ENCODE measurements at places on chromosomes 11 and 22.

- DNase-seq: peak; percentile 11
Measured at GRCh38 chr11:121829159-121829643, 286.8 kb downstream of the BLID start.

GRCh38 chr11:71263386-71263785, 11.0 kb upstream of the SHANK2 start:
- DNase-seq: no peak

DNA sequence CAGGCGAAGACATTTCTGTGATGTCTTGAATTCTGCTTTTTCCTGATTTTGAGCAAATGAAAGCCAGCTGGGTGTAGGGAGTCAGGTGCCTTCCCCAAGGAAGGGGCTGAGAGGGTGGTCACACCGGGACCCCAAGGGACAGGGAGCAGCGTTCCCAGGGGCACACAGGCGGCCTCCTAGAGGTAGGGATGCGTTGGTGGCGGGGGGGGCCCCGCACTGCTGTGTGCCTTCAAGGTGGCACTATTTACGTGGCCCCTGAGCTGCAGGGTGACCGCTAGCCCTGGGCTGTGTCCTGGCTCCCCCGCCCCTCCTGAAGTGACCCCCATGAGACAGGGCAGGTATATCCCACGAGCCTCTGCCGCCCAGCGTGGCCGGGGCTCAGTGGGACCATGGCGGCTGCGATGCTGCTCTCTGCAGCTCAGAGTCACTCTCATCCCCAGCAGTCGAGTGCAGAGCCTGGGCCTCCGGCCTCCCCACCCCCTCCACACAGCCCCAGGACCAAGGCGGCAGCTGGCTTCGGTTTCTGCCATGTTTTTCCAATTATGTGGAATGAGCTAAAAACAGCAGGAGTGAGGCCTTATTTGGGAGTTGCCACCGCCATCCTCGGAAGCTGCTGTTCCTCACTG, 60.9 kb downstream of the LRP5 start:
- no peak for DNase-seq

DNA sequence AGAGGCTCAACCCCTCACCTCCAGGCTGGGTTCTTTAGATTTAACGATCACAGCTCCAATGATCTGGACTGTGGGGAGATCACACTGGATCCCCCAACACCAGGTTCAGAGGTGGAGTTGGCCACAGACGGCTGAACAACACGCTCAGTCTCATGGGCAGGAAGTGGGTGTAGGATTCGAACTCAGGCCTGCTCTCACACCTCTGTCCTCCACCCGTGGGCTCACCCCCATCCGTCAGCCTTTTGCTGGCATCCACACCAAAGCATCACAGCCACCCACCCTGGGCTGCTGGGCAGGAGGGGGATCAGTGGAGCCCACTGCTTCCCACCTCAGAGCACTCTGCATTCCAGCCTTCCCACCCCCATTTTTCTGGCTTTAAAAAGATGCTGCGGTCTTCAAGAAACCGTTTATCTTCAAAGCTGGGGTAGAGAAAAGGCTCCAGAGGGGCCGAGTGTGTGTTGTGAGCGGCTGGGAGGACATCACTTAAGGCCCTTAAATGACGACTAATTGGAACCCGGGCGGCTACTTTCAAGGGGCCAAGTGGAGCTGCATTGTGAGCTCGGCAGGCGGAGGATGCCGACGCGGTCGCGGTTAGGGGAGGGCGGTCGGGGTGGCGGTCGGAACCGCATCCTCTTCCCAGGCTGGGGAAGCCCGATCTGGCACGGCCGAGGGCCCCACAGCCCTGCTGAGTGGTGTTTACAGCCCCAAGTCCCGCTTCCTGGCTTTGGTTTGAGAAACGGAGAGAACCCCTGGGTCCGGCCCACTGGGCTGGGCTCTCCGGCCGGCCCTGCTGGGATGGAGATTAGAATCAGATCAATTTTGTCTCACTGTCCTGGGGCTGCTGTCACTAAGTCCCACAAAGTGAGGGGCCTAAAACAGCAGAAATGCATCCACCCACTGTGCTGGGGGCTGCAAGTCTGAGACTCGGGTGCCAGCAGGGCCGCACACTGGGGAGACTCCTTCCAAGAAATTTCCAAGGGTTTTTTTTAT, 15.9 kb upstream of the FGF3 start:
- DNase-seq: peak; percentile 69

DNA sequence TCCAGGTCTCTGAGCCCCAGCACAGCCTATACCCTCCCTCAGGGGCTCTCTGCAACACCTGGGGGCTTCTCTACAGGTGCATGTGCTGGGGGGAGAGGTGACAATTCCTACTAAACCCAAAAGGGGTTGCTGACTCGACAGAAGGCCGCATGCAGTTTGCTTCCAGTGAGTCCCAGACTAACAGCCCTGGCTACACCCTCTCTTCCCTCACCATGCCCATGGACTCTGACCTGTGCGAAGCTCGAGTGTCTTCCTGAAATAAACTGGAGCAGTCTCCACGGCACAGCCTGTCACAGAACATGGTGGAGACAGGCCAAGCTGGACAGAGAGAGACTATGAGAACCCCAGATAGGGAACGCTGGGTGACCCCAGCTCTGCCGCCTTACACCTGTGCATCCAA, 16.6 kb downstream of the PLEKHA7 start:
- DNase-seq: no peak

DNA sequence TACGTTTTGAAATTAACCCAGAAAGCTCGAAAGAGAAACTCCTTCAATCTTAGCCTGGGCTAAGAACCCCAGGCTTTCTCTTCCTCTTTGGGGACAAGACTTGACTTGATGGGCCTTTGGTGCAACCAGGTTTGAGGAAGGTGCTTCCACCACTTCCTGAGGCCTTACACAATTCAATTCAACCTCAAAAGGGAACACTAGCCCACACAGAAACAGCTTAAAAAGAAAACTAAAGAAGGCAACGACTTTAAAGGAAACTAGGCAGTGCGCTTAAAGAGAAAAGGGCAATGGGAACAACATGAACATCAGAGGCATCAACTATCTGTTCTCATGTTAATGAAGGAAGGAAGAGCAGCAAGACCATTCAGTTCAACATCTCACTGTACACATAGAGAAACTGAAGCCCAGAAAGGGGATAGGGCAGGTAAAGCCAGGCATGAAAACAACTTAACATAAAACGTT, 24.8 kb downstream of the PAK1 start:
- no peak for DNase-seq

DNA sequence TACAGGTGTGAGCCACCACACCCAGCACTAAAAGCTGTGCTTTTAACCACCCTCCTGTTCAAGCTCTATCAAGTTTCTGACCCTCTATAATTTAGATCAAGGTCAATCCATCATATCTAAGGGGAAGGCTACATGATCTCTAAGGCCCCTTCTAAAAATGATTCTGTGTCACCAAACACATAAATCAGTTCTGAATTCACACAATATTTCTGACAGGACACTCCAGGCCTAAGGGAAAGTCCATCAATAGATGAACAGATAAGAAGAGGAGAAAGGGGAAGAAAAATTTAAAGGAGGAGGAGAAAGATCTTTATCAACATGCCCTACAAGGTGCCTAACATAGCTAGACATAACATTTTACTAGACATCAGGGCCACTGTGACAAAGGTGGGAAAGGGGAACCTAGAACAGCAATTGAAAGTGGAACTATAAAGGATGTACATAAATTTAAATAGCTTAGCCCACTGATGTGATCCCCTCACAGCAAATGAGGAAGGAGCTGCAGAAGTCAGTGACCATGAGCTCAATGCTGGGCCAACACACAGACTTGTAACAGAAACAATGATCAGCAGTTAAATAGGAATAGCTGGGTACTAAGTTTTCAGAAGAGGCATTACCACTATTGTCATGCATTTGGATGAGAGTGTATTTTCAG, 4.7 kb downstream of the PRCP start:
- DNase-seq: no peak

- peak; percentile 50 for DNase-seq
Measured at GRCh38 chr11:16111690-16112089, 244.7 kb downstream of the SOX6 start.

DNA sequence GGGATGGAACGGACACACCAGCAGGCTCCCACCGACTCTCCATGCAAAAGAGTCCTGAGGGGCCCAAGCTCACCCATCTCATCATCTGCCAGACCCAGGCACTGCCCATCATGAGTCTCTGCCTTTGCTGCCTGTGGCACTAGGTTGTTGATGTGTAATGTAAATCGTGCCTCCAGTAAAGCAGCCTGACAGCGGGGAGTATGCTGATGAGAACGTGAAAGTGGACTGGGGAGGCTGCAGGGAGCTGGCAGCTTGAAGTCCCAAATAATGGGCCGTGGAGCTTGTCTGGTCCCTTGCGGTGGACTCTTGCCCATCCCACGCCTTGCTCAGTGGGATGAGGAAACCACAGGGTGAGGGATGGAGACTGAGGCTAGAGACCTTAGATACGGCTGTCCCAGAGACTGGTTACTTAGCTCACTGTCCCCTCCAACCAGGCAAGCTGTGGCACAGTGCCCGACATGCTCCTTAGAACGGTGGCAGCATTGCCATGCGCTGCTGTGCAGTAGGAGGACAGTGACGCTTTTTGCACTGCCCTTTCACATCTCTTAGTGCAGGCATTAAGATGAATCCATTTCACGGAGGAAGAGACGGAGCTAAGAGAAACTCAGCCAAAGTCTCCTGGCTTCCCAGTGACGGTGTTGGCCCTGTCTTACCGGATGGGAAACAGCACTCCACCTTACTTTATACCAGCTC, 39.6 kb upstream of the PLET1 start:
- no peak for DNase-seq

DNA sequence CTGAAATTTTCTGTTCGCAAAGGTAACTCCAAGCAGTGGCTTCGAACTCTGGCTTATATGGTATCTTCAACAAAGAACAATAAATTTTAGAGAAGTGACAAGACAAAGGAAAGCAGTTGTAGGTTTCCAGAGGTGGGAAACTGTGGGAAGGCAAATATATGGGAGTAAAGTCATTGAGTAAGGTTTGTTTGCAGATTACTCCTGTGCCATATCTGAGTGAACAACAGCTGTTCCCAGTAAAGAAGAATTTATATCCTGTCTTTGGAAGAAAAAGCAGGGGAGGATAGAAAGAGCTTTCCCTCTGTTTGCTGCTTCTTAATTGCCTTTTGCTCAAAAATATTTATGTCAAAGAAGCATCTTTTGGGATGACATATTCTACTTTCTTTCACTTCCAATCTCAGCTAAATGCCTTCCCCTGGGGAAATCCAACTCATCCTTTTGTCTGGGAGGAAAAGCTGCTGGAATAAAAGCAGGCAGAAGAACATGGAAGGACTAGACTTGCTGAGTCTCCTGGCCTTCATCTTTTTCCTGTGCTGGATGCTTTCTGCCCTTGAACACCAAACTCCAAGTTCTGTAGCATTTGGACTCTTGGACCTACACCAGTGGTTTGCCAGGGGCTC, 10.4 kb upstream of the RCN1 start:
- DNase-seq: peak; percentile 21

DNA sequence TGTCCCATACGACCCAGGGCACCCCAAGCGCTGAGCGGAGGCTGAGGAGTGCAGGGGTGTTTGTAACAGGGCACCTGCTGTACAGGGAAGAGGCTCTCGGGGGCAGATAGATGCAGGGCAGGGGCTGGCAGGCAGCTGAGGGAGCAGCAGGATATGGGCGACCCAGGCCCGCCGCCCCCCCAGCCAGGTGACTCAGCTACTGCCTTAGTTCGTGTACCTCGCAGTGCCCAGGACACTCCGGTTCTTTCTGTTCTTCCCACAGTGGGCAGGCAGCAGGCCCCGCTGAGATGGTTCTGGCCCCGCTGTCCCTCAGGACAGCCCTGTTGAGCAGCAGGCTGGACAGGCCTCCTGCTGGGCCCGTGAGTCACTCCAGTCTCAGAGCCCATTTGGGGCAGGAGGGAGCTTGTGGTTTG, 16.2 kb downstream of the PHLDA2 start:
- no peak for DNase-seq

DNA sequence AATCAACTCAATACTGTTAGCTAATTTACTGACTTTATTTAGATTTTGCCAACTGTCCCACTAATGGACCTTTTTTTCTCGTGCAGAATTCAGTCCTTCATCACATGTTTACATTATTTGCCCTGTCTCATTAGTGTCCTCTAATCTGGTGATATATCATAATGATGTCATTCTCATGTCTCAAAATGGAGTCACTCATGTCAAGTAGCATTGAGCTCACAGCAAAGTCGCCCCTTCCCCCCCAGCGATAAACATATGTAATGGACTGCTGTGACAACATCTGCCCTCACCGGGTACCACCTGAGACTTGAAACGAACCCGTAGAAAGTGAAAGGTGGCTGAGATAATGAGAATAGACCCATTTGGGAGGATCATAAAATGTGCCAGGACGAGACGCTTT, 37.6 kb downstream of the HIPK3 start:
- no peak for DNase-seq

Data from retina (tissue), 1 donor.